CD4-positive, alpha-beta T cell treated with Interleukin-2 at 100 ng/mL for 4 hours (primary cell): ENCODE measurements at places on chromosomes 12 and 14.

DNA sequence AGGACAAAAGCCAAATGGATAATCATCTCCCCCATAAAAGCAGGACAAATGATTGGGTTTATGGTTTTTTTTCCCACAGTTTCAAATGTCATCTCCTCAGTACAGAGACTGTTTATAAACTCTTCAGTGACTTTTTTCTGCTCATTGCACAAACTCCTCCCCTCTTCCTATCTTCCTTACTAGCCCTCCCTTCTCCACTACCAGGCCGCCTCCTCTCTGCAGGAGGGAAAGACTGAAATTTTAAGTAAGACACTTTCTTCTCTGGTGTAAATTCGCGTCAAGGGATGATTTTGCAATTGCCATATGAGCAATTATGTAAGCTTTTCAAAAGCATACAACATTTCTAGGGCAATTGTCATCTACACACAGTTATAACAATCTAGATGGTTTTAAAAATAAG is 37.0 kb downstream of the BTG1 start:
- DNase-seq: no peak

- peak; percentile 5 for DNase-seq
Observed at GRCh38 chr12:70660620-70661219, 23.5 kb upstream of the PTPRB start.

GRCh38 chr14:75667099-75667765 is 6.2 kb downstream of the TTLL5 start:
- no peak for DNase-seq

- no peak for DNase-seq
Observed at GRCh38 chr14:22481546-22481945, 107.5 kb downstream of the DAD1 start.

GRCh38 chr12:123498126-123498825 is 35.2 kb downstream of the RILPL1 start:
- no peak for DNase-seq

- no peak for DNase-seq
Observed at GRCh38 chr12:5467931-5468330, 36.0 kb downstream of the NTF3 start.

GRCh38 chr12:102757882-102758226 is 159.2 kb downstream of the PAH start:
- DNase-seq: no peak

DNA sequence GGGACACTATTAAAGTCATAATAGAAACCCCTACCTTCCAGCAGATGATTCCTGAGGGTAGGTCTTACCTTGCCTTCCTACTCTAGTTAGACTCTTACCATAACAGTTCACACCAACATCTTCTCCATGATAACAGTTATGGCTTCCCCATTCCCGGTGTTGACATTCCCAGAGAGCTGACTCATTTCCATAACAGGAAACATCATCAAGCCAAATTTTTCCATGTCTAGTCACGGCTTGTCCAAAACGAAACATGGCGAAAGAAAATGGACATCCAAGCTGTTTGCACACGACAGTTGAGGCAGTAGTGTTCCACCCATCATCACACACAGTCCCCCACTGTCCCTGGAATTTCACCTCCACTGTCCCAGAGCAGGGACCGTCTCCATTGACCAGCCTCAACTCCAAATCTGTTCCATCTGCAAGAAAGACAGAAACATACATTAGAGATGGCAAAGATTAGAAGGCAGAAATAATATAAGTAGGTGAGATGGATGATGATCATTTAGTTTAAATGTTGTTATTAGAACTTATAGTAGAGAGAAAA is 10.6 kb downstream of the CD163L1 start:
- DNase-seq: no peak

GRCh38 chr12:117294189-117294603 is 67.2 kb downstream of the NOS1 start:
- DNase-seq: no peak

DNA sequence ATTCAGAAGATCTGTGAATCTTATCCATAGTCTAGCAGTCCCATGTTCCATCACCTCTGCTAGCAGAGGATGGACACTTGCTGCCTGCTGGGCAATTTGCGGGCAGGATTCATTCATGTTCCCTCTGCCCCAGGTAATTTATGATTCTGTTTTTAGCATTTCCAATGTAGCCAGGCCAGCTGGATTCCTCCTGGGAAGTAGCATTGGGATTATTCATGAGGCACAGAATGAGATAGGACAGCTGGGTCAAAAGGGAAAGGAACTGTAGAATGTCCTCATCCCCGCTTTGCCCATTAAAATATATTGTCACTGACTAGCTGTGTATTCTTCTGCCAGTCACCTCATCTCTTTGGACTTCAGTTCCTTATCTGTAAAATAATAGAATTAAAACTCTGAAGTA is 68.7 kb downstream of the SLC35F4 start:
- no peak for DNase-seq

GRCh38 chr12:795305-795704 is 42.9 kb downstream of the WNK1 start:
- peak; percentile 74 for DNase-seq

GRCh38 chr12:72281126-72281525 is 9.0 kb downstream of the TRHDE start:
- no peak for DNase-seq

GRCh38 chr14:99670361-99671234 is 13.5 kb upstream of the CYP46A1 start:
- no peak for DNase-seq

- no peak for DNase-seq
Observed at GRCh38 chr12:85632390-85632789, 203.8 kb downstream of the RASSF9 start.

- DNase-seq: no peak
Observed at GRCh38 chr12:82461393-82461792, 103.1 kb downstream of the METTL25 start.

DNA sequence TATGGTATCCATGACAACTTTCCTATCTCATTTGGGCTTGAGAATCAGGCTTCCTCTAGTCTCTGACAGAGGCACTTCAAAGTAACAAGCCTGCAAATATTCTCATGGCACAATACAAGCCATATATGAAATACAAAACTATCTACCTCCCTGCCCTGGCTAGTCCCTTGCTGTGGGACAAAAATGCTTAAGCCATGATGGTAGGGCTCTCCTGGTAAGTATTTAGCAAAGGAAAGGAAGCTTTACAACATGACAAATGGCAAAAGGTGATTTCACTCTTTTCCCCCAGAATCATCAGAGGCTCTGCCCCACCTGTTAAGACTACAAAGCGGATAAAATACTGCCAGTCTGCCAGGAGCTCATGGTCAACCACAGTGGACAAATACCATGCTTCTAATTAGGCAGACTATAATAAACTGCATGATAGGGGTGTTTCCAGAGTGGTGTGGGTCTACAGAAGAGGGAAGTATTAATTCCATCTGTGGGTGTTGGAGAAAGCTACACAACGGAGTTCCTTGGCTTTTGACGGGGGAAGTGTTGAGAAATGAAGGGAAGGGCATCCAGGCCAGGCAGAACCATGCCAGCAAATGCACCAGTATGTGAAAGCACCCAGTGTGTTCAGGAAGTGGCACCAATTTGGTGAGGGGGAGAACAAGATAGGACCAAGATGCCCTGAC is 92.9 kb downstream of the SPTSSA start:
- no peak for DNase-seq

DNA sequence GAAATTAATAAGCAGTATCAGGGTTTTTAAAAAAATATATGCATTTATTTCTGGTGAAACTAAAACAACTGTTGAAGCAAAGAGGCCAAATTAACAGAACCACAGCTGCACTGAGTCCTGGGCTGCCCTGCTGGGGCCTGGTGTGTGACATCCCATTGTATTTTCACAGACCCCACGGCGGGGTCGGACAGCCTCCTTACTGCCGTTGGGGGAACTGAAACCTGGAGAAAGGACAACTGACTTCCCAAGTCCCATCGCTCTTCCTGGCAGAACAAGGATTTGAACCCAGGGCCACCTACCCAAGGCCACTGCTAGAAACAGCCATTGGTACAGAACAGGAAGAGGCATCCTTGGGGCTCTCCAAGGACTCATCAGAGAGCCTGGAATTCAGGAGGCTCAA is 114.8 kb upstream of the SFSWAP start:
- no peak for DNase-seq

DNA sequence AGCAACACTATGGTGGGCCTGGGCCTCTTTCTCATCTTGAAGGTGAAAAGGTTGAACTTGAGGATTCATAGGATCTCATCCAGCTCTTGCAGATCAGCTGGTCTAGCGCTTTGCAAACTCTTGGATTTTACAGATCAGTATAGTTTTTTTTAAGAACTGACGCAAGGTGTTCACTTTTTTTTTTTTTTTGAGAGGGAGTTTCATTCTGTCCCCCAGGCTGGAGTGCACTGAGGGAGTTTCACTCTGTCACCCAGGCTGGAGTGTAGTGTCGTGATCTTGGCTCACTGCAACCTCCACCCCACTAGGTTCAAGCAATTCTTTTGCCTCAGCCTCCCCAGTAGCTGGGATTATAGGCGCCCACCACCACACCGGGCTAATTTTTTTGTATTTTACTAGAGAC is 20.4 kb upstream of the LGMN start:
- DNase-seq: no peak

DNA sequence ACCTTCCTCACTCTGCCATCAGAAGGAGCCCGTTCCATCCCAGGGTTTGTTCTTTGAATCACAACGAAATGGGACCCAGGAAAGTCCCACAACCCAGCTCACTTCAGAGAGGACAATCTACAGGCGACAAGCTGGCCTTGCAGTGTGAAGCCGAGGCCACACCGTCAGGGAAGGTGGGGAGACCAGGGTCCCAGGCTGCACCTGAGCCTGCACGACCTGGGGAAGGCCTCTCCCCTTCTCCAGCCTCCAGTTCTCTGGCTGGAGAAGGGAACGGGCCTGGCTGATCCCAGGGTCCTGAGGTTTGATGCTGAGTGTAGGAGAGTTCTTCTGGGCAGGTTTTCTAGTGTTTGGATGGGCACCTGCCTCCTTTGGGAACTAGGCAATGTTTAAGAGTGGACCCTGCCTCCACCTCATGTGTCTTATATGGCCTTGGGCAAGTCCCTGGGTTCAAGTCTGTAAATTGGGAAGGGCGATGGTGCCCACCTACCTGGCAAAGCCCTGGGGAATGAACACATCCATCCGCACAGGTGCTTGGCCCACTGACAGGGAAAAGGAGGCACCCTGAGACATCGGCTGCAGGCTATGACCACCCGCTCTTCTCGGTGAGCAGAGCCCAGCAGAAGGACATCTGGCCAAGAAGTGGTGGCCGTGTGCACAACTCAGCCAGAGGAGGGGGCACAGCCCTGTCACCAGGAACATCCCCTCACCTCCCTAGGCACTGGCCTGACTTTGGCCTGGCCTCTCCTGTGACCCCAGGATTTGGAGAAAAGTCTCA is 77.9 kb upstream of the BCL11B start:
- no peak for DNase-seq

GRCh38 chr12:49888461-49889151 is 15.1 kb downstream of the FAIM2 start:
- no peak for DNase-seq

DNA sequence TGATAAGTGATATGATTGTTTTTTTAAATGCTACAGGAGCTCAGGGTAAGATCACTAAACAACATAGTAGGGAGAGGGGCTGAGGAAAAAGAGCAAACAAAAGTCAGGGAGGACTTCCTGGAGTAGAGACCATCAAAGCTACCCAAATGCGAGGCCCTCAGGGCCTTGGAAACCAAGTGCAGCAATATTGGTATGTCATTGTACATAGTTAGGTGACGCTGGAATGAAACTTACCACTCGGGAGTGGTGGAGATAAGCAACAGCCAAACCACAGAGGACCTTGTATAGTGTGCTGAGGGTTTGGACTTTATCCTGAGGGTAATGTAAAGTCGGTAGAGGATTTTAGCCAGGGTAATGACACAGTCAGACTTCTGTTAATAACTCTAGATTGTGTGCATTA is 13.8 kb downstream of the KITLG start:
- DNase-seq: no peak

- no peak for DNase-seq
Observed at GRCh38 chr14:53855127-53855526, 101.5 kb downstream of the BMP4 start.

GRCh38 chr14:92924247-92924646 is 1.3 kb downstream of the CHGA start:
- no peak for DNase-seq

- no peak for DNase-seq
Observed at GRCh38 chr14:99627510-99628381, 17.2 kb upstream of the HHIPL1 start.

DNA sequence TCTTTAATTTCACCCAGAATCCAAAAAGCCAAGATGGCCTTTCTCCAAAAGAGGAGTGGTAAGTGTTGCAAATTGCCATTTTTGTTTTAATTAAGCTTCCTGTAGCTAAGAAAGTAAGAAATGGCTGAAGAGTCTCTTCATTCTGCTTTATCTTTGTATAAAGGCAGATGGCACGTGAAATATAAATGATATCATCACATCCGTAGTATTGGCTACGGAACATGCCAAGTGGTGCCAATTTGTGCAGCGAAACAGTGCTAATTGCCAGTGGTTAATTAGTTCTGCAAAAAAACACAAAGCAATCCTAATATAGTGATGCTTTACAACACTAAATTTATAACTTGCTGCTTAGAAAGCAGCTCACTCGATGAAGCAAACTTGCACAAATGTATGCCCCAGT is 29.4 kb downstream of the PLEKHG7 start:
- no peak for DNase-seq

GRCh38 chr12:1470051-1470450 is 124.3 kb downstream of the FBXL14 start:
- DNase-seq: no peak

DNA sequence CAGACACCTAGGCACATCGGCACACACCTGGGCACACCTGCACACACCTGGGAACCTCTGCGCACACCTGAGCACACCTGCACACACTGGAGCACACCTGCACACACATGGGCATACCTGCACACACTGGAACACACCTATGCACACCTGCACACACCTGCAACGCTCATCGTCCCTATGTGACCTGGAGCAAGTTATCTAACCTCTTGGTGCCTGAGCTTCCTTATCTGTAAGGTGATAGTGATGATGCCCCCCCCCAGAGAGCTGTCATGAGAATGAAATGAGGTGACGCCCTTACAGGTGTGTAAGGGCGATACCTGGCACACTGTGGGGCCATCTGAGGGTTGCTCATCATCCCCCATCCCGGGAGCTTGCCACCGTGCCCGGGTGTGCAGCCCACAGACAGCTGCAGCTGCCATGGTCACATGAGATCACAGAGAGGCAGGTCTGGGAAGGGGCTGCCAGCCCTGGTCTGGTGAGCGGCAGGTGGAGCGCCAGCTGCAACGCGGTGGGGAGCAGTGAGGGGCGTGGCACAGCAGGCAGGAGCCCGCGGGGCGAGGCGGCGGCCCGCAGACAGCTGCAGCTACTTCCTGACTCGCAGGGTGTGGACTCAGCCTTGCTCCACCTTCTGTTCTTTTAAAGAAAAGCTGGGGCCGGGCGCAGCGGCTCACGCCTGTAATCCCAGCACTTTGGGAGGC is 59.9 kb upstream of the FBRSL1 start:
- peak; percentile 62 for DNase-seq

GRCh38 chr14:83085725-83086124 is 1552.1 kb upstream of the SEL1L start:
- DNase-seq: no peak

DNA sequence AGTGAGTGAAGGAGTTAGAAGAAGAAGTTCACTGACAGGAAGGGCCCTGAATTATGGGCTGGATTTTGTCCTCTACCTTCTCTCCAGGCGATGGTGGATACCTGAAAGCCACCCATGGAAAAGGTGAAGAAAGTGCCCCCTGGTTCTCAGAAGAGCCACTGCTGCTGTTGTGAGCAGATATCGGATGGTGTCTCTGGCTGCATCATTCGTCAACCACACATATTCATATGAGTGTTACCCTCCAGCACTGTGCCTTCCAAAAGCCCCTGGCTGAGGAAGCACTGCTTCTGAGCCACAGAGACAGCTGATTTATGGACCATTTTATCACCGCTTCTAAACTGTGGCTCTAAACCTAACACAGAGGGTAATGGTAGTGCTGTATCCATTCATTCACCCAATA is 2.0 kb upstream of the ACTN1 start:
- no peak for DNase-seq
